ENCODE measurements at places on chromosomes 3 and 15.

GRCh38 chr3:127371846-127372245, 84.0 kb upstream of the PRR20G start:
- H3K4me1 ChIP-seq = no peaks in the 10 kb centered on the region
- no peak overlapping the region for H3K4me3 ChIP-seq
- DNase-seq = no peak
- no peaks in the 10 kb centered on the region for H3K36me3 ChIP-seq
- H3K27me3 ChIP-seq = no peaks in the 10 kb centered on the region
- no peak overlapping the region for H3K27ac ChIP-seq

DNA sequence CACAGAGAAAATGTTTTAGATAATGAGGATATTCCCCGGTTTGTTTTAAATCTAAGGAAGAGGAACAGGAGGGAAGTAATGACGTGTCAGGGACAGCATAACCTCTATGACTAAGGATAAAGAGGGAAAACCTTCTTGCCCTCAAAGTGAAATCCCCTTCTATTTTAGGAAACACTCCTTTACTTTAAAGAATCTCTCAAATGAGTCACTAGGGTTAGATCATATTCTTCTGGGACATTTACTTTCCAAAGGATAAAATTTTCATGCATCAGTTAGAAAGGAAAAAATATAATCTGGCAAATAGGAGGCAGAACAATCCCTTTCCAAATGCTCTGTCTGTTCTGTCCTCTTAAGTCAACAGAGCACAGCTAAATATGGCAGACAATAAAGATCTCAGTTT, 43.2 kb upstream of the UBE2E2 start:
- H3K36me3 ChIP-seq = no peaks in the 10 kb centered on the region
- peak; percentile 57 for DNase-seq
- no peaks in the 10 kb centered on the region for H3K27me3 ChIP-seq
- peak overlapping the region; percentile 62 for H3K27ac ChIP-seq
- H3K4me1 ChIP-seq = peaks cover 11% of the 10 kb centered on the region

GRCh38 chr3:150370999-150371398, 37.1 kb upstream of the TSC22D2 start:
- peaks cover 39% of the 10 kb centered on the region for H3K4me1 ChIP-seq
- no peaks in the 10 kb centered on the region for H3K36me3 ChIP-seq
- H3K27ac ChIP-seq = peak overlapping the region; percentile 94
- H3K4me3 ChIP-seq = no peak overlapping the region

- no peaks in the 10 kb centered on the region for H3K4me1 ChIP-seq
- H3K36me3 ChIP-seq = no peaks in the 10 kb centered on the region
- no peaks in the 10 kb centered on the region for H3K27me3 ChIP-seq
- H3K27ac ChIP-seq = no peak overlapping the region
- no peak overlapping the region for H3K4me3 ChIP-seq
Measured at GRCh38 chr3:165778456-165778855, 58.8 kb downstream of the BCHE start.

DNA sequence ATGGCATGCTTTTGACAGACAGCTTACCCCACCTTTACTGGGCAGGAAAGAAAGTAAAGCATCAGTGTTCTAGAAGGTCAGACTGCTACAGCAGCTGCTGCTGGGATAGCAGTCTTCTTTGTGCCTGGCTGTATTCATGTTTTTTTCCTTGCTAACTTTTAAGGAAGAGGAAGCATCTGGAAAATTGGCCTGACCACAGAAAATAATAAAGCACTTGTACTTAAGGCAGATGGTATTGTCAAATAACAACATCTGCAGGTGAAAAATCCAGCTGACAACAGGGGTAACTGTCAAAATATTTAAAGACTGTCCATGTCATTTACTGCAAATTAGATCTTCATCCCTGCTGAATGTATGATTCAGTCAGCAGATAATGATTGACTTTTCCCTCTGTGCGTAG, 229.0 kb downstream of the OXSM start:
- H3K4me3 ChIP-seq = no peak overlapping the region
- H3K4me1 ChIP-seq = no peaks in the 10 kb centered on the region
- no peaks in the 10 kb centered on the region for H3K36me3 ChIP-seq
- H3K27ac ChIP-seq = no peak overlapping the region

GRCh38 chr3:53850895-53851294, 4.5 kb downstream of the IL17RB start:
- no peak overlapping the region for H3K4me3 ChIP-seq
- peaks cover 16% of the 10 kb centered on the region for H3K27me3 ChIP-seq
- H3K27ac ChIP-seq = no peak overlapping the region
- DNase-seq = peak; percentile 9

All from endothelial cell of umbilical vein (primary cell).